ENCODE measurements at places on chromosomes 4 and X.
A peak's percentile ranks its signal among the peaks of the same experiment; 100 is the strongest.

DNA sequence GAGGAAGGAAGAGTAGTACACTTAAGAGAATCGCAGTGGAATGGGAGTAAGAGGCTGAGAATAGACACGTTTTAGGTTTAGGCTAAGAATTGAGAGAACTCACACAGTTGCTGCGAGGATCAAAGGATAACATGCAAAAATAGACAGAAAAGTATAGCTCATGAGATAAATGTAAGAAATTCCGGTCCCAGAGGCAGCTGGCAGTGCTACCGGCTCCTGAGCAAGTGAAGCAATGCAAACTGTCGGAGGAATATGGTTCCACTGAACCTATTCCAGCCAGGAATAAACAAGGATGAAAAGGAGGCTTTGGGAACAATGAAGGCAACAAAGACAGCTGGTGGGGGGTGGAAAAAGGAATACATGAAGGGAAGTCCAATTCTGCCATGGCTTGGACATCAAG lies 191.8 kb downstream of the QDPR start:
- no peak for DNase-seq

DNA sequence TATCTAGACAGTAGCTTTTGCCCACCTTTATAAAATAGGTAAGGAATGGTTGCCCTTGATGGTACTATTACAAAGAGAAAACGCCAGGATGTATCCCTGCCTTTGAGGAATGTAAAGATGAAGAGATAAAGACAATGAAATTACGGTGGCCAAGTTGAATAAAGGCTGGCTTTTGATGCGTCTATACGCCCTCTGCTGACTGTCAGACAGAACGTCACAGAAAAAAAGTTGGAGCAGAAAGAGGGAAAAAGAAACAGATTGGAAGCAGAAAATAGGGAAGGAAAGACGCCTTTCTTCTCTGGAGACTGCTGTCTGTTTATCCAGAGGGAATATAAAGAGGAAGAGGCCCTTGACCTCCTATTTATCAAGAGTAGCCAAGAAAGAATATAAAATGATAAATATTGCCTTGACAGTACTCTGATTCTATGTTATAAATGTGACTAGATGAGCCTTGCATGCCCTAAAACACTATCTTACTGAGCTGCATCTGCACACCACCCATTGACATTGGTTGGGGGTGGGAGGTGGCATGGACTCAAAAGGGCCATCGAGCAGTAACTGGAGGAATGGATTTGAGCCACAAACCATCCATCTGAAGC lies 30.6 kb downstream of the PCDH19 start:
- no peak for DNase-seq

- no peak for DNase-seq
Measured at GRCh38 chr4:162610116-162610515, 446.3 kb upstream of the FSTL5 start.

DNA sequence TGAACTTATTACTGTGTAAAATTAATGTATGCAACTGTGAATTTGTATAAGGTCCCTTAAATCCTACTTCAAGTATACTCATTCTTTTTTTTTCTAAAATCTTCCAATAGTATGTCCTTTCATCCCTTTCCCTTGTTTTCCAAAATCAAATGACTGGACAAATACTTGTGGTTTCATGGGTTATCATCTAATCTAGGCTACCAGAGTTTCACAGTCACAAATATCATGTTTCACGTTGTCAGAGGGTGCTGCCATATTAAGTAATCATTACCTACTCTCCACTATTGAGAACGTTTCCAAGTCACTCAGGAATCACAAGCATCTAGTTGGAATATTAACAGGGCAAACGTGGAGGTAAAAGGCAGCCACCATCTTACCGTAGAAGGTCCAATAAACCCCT lies 1235.0 kb upstream of the TENM3 start:
- peak; percentile 58 for DNase-seq

All from astrocyte of the cerebellum (primary cell).